ENCODE measurements at places on chromosomes 6 and 20.

DNA sequence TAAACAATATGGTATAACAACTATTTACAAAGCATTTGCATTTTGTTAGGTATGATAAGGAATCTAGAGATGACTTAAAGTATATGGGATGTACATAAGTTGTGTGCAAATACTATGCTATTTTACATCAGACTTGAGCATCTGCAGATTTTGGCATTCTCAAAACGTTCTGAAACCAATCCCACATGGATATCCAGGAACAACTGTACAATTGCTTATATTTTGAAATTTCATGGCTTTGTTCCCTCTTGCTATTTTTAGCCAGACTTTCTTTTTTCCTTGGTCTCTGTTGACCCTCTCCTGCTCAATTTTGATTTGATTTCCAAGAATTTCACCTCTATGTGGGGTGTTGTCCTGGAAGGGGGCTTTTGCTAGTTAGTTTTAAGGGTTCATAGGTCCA, 32.9 kb upstream of the UST start:
- DNase-seq, result no peak

DNA sequence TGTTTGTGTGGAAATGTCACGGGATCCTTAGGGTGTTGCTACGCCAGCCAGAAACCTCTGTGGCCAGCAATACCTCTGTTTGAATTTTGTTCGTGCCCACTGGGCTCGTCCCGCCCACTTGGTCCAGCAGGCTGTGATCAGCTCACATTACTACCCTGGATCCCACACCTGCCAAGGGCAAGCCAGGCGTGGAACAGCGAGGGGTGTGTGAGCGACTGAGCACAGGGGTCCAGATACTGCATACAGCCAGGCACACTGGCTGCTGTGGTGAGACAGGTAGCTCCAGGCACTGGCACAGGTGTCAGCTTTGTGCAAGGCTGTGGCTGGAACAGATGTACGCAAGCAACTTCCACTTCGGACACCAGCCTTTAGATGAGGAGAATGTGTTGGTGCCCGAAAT, 718.9 kb downstream of the EPHA7 start:
- DNase-seq, result no peak

DNA sequence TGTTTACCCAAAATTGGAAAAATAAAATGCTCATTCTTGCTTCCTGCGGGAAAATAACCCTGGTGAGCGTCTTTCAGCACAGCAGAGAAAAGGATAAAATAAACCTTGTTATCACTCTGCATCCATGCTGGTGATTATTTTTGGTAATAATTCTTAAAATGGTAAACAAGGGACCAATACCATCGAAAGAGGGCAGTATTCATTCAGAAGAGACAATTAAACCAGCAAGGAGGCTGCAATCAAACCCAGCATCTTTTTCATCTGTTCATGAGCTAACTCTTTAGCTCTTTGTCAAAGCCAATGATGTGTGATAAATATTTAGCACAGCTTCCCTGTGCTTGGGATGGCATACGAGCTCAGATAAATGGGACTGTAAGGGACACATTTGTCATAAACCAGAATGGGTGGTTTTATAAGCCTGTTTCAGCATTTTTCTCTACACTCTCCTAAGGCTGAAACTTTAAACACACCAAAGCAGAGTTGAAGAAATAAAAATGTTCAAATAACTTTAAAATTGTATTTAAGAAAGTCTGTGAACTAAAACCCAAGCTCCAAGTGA, 34.4 kb downstream of the CDH26 start:
- no peak for DNase-seq

DNA sequence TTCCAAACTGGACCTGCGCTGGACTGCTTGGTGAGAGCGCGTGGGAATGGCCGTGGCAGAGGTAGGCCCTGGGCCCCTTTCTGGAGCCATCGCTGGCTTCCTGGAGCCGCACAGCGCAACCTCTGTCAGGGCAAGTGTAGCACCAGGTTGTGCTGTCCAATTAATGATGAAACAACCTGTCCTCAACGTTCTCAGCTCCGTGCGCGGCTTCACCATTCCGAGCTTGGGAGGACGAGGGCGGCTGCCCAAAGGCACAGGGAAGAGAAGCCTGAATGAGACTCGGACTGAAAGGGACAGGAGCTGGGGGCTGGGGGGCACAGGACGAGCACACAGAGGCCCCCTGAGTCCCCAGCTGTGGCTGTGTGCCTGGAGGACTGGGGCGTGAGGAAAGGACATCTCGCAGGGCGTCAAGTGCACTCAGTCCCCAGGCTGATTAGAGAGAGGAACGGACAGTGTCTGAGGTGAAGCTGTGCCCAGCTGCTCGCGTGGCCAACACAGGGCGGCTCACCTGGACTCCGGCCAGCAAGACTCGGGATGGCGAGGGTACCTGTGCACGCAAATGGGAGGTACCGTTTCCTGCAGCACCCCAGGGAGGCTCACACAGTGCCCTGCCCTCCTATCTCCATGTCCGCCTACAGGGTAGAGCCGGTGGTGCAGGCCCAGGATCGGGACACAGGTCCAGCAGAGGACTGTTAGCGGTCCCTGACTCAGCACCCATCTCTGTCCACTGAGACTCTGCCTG, 403.3 kb downstream of the TAF4 start:
- no peak for DNase-seq

DNA sequence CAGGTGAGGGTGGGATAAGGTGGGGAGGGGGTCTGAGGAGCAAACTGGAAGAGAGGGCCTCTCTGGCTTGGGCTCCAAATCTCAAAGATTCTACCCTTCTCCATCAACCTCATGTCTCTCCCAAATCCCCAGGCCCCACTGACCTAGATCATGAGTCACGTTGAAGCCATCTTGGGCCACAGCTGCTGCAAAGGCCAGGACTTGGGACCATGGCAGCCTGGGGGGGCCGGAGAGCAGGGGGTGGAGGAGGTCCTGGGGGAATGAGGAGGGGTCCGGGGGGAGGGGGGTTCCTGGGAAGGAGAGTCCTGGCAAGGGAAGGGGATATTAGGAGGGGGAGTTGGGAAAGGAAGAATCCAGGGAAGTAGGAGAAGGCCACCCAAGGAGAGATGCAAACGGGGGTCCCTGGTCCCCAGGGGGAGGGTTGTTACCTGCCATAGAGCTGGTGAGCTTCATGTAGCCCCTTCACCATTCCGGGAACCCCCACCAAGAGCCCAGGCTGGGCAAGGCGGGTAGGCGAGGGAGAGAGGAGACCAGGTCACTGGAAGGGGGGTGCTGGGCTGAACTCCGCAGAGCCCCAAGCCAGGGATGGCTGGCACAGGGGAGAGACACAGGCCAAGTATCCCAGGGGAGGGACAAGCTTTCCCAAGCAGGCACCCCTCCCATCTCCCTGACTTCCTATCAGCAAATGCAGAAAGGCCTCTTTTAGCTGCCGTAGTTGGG, 12.7 kb downstream of the GGT7 start:
- DNase-seq, result no peak

- DNase-seq, result no peak
These were observed 6.8 kb downstream of the NFATC2 start for GRCh38 chr20:51535674-51536073.

- DNase-seq, result no peak
These were observed at the start of gene CTSZ for GRCh38 chr20:59006864-59007664. Gene CTSZ, minus strand, starts transcription at chr20:59007254. Its CDS starts 126 bp downstream, at chr20:59007128.

DNA sequence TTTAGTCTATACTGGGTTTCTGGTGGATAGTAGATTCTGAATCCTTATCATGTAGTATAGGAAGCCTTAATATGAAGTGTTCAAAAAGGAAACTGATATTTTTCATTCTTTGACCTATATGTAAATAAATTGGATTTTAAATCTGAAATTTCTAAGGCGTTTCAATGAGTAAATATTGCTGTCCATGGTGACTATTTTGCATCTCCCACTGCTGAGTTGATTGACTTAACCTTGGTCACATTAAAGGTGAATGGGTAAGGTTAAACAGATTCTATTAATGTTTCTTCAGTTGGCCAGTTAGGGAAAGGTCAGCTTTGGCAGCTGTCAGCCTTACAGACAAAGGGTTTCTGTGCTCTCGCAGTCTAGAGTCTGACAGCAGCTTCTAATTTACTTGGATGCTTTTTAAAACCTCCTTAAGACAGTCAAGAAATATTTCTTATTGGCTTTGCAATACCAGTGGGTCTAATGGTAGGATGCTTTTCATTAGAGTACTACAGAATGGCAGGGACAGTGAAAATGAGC, 24.8 kb downstream of the PRIM2 start:
- no peak for DNase-seq

GRCh38 chr6:34829137-34829536, 37.3 kb downstream of the BLTP3A start:
- DNase-seq, result no peak

- no peak for DNase-seq
These were observed 5.2 kb upstream of the TBCC start for GRCh38 chr6:42751055-42751454.

GRCh38 chr6:25987845-25988244, 25.2 kb downstream of the TRIM38 start:
- no peak for DNase-seq

- no peak for DNase-seq
These were observed 88.1 kb downstream of the DACT2 start for GRCh38 chr6:168231393-168231957.

DNA sequence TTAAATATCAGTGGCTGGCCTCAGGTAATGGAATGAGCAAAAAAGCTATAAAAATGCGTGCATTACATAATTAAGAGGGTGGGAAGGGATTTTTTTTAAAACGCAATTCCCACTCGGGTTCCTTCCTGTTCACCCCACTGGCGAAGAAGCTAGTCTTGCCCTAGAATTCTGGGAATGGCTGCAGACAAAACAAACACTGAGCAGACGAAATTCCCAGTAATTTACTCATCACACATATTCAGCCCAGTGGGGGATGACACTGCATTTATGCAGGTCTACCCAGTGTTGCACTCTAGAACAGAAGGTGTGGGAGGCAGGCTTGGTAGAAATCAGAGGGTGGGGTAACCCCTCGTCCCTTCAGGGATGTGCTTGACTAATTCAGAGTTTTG, 2695.0 kb upstream of the DEFB115 start:
- DNase-seq, result no peak

- DNase-seq, result no peak
These were observed 249.3 kb upstream of the PLN start for GRCh38 chr6:118298476-118299427.

- no peak for DNase-seq
These were observed 46.7 kb upstream of the CLIC5 start for GRCh38 chr6:46062312-46062711.

DNA sequence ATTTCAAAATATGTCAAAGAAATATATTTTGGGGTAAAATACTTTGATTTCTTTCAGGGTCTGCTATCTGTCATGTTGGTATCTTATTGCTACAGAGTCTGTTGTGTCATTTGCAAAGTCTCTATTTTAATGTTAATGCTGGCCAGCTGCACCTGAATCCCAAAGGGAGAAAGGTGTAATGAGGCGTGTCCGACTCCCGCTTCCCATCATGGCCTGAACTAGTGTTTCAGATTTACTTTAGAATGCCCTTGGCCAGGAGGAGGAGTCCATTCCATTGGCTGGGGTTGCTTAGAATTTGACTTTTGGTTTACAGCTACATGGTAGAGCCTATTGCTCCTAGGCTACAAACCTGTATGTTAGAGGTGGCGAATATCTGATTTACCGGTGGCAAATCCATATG, 69.3 kb downstream of the FAM50B start:
- DNase-seq, result no peak

- no peak for DNase-seq
These were observed 22.2 kb upstream of the MYL9 start for GRCh38 chr20:36519012-36519719.

GRCh38 chr6:96468681-96469224, 52.9 kb upstream of the UFL1 start:
- DNase-seq, result no peak

DNA sequence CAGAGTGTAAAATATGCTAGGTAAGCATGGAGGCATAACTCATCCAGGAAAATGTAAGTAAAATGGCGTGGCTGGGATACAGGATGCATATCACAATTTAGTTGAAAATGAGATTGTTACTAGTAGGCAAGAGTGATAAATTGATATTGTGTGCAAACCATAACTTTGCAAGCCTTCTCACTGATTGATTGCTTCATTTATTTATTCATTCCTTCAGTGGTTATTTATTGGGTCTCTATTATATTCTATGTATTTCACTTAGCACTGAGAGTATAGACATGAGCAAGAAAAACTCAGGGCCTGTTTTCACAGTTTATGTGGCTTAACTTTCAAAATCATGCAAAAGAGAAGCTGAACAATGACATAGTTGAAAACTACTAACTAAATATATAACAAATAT, 241.0 kb upstream of the EYS start:
- DNase-seq, result no peak

DNA sequence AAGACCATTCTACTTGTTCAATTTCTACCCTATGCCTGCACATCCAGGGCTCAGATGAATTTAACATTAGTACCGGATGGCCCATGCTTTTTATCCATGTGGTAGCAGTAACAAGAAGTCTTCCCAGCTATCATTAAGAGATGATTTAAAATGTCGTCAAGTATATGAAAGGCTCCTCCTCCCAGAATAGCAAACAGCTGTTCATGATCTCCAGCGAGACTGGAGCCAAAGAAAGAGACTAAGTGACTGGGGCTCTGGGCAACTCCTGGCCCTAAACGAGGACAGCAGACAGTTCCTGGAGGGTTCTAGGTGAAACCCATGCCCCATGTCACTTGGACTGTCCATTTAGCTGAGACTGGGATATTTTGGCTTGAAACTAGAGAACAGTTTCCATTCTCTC, 160.8 kb downstream of the CDC5L start:
- DNase-seq, result no peak

DNA sequence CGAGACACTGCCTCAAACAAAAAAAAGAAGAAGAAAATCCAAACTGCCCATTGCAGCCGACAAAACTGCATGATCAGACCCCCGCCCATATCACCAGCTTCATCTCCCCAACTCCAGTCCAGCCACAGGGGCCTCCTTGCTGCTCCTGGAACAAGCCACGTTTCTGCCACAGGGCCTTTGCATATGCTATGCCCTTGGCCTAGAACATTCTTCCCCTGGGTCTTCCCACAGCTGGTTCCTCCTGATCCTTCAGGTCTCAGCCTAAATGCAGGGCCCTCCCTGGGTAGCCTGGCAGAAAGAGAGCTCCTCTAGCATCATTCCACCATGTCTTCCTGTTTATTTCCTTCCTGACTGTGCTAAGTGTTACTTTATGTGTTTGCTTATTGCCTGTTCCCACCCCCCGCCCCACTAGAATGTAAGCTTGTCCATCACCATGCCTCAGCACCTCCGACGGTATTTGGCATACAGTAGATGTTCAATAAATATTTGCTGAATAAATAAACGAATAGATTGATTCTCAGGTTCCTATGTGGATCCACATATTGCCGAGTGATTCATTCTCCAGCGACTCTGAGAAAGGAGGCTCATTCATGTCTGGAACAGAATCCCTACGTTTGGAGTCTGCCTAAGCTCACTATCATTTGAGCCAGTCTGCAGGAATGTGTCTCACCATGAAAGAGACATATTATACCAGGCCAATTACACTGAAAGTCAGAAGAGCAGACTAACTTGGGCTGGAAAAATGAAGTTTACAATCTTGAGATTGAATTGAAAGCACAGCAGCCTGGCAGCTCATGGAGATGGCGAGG, 56.1 kb downstream of the NFATC2 start:
- DNase-seq, result no peak

- no peak for DNase-seq
These were observed 85.1 kb downstream of the ZFAND3 start for GRCh38 chr6:37904590-37904989.

- DNase-seq, result no peak
These were observed 761.4 kb upstream of the MAN1A1 start for GRCh38 chr6:120111001-120111400.
